ENCODE measurements at places on chromosomes 6 and 20. TPM values are rescaled to one million over a fixed set of nuclear protein-coding genes. Genes with fewer than 3 reads are reported as not detected.

Gene PROKR2
- polyA plus RNA-seq, result not detected

Gene PIGT
- polyA plus RNA-seq, result 70.1 TPM

DNA sequence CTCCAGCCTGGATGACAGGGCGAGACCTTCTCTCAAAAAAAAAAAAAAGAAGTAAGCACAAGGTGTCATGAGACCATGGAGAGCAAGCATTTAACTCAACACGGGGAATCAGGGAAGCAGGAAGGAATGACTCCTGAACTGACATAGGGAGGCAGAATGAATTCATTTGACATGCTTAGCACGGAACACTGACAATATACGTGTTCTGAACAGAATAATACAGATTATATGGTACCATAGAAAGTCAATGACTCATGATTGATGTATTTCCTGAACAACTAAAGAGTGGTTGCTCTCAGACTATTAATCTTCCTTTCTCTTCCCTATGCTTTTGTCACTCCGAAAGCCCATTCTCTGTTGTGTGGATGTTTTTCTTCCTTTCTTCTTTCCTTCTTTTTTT, 20.7 kb upstream of the ASIP start:
- DNase-seq, result no peak

GRCh38 chr6:41515995-41516394, 30.2 kb upstream of the FOXP4 start:
- DNase-seq, result no peak

Gene HLA-DMA
- 12.6 TPM for polyA plus RNA-seq

- DNase-seq, result no peak
Observed at GRCh38 chr6:31978831-31979230, 3.0 kb upstream of the C4A start.

DNA sequence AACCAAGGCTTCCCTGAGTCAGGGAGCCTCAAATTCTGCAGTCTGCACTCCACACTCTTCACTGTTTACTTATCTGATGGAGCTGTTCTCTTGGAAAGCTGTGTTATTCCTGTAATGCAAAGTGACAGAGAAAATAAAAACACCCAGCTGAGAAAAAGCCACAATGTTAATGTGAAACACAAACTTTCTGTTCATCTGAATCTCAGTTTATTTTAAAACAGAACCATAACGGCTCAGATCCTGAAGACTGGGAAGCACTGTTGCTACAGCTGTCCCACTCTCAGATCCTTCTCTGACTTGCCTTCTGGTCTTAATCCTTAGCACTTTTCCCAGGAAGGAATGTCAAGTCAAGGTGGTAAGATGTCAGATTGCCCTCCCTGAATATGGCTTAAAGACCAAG, 736.6 kb downstream of the DHX35 start:
- no peak for DNase-seq

GRCh38 chr6:15841937-15842726, 179.3 kb upstream of the DTNBP1 start:
- DNase-seq, result peak; percentile 13

DNA sequence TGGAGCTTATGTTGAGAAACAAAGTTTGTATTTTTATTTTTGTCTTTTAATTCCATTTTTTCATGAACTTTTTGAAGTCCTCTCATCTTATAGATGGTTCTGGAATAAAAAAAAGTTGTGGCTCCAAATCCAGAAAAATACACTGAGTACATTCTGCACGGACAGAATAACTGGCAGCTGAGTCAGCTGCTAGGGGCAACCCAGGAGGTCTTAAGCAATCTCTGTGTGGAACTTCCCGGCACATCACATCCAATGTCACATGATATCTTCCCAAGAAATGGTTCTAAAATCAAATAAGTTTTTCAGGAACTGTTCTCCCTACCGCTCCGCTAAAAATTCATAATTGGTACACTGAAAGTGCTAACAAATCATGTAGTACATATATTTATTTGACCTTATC, 29.8 kb downstream of the SLC13A3 start:
- no peak for DNase-seq

DNA sequence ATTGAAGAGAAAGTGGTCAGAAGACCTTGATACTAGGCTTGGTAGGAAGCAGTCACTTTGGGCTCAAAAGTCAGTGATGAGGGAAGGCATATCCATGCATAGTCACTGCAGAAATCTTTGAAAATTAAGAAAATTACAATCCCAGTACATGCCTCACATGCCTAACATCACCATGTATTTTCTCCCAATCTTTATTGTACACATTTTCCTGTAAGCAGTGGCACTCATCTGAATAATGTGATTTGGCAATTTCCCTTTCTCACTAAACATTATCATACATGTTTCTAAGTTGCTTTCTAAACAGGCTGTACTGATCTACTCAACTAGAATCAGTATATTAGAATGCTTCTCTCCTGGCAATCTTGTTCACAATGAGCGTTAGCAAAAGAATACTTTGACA, 280.7 kb upstream of the SUPT3H start:
- no peak for DNase-seq

Gene MPC1
- 73.6 TPM for polyA plus RNA-seq

Gene KIF6
- polyA plus RNA-seq, result 1.8 TPM

Gene PGC
- not detected for polyA plus RNA-seq

DNA sequence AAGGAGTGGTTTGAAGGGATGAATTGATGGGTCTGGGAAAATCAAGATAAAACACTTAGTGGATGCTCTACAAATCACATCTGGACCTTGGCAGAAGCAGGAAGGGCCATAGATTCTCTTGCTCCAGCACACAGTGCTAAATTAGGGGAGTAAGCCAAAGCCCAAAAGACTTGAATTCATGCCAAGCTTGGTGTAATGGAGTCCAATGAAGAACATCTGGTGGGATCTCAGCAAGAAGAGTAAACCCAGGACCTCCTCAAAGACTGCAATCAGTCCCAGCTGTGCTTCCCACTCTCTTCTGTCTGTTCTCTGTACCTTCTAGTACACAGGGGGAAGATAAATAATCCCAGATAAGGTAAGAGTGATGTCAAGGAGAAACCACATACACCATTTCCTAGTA, 683.4 kb downstream of the RNF144B start:
- no peak for DNase-seq
